Muscle of leg (tissue), 16 donors: ENCODE measurements at places on chromosomes 5 and 9. TPM values are rescaled to one million over a fixed set of nuclear protein-coding genes. Genes with fewer than 3 reads are reported as not detected.

- H3K27me3 ChIP-seq = no peaks in the 10 kb centered on the region
- no peak overlapping the region for H3K27ac ChIP-seq
- no peak for DNase-seq
- H3K4me3 ChIP-seq = no peak overlapping the region
- H3K4me1 ChIP-seq = peaks cover 2% of the 10 kb centered on the region
These were observed 238.2 kb downstream of the NR3C1 start for GRCh38 chr5:143165049-143165880.

DNA sequence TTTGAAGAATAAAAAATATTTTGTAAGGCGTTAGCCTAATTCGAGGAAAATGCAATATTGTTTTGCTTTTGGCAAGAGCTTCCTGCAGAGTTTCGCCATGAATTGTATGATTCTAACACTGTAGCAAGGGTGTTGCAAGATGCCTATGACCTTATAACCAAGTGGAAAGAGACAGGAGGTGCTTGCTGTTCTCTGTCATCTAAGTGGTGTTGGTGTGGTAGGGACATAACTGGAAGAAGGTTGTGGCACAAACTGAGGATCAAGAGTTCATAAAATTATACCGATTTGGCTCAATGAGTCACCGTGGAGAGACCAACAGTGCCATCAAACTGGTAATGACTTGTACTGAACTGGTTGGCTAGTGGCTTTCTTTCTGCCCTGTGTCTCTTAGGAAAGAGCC is 6.3 kb downstream of the STC2 start:
- H3K4me3 ChIP-seq = no peak overlapping the region
- peaks cover 62% of the 10 kb centered on the region for H3K4me1 ChIP-seq
- no peak overlapping the region for H3K27ac ChIP-seq
- H3K27me3 ChIP-seq = peaks cover 10% of the 10 kb centered on the region
- H3K36me3 ChIP-seq = peaks cover 30% of the 10 kb centered on the region
- no peak for DNase-seq

DNA sequence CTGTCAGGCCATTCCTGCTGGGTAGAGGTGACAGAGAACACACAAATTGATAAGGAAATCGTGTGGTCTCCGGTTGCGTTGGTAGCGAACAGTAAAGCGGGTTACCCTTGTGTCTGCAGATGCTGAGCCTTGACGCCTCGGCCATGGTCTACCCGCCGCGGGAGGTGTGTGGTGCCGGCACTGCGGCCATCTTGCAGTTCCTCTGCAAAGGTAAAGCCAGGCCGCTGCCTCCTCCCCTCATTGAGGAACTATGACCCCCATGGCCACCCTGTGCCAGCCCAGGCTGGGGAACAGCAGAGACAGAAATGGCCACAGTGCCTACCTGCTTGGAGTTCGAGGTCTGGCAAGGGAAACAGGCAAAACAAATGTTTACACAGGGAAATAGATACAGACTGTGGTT is 16.3 kb downstream of the LRSAM1 start:
- H3K27ac ChIP-seq = no peak overlapping the region
- no peak overlapping the region for H3K4me3 ChIP-seq
- no peak for DNase-seq
- peaks cover 39% of the 10 kb centered on the region for H3K36me3 ChIP-seq
- H3K4me1 ChIP-seq = peaks cover 6% of the 10 kb centered on the region
- no peaks in the 10 kb centered on the region for H3K27me3 ChIP-seq

Gene FBP1
- 0.53 TPM for total RNA-seq

Gene TAF1L
- total RNA-seq = under 0.01 TPM

Gene FBLL1
- 0.62 TPM for total RNA-seq

- no peaks in the 10 kb centered on the region for H3K27me3 ChIP-seq
- no peaks in the 10 kb centered on the region for H3K4me1 ChIP-seq
- no peak overlapping the region for H3K27ac ChIP-seq
- DNase-seq = no peak
- H3K4me3 ChIP-seq = no peak overlapping the region
These were observed 185.8 kb downstream of the CDK5RAP2 start for GRCh38 chr9:120394058-120394669.

DNA sequence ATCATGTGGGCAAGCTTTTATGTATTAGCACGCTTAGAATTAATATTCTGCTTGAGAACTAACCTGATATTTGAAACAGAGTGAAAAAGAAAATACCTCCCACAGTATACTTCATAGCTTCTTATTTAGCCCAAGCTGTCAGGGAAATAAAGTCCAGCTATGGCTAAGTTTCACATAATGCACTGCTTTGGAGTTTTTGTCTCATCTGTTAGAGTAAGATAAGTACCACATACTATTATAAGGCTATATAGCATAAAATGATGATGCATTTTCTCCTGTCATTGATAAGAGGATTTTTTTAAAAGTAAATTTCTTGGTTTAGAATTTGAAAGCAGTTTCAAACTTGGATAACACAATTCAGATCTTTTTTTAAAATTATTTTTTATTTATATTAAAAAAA is 2.4 kb upstream of the ANKDD1B start:
- DNase-seq = no peak
- peaks cover 5% of the 10 kb centered on the region for H3K4me1 ChIP-seq
- no peak overlapping the region for H3K4me3 ChIP-seq
- H3K27ac ChIP-seq = no peak overlapping the region
- no peaks in the 10 kb centered on the region for H3K36me3 ChIP-seq
- no peaks in the 10 kb centered on the region for H3K27me3 ChIP-seq

- no peaks in the 10 kb centered on the region for H3K4me1 ChIP-seq
- no peaks in the 10 kb centered on the region for H3K36me3 ChIP-seq
- peaks cover 37% of the 10 kb centered on the region for H3K27me3 ChIP-seq
- H3K27ac ChIP-seq = no peak overlapping the region
These were observed 192.0 kb upstream of the PPP1R26 start for GRCh38 chr9:135287627-135288026.

- H3K27me3 ChIP-seq = no peaks in the 10 kb centered on the region
- H3K4me1 ChIP-seq = no peaks in the 10 kb centered on the region
- no peak overlapping the region for H3K27ac ChIP-seq
- DNase-seq = no peak
These were observed 40.2 kb upstream of the IFNE start for GRCh38 chr9:21522348-21522747.

Gene JAKMIP2
- total RNA-seq = 2.0 TPM

DNA sequence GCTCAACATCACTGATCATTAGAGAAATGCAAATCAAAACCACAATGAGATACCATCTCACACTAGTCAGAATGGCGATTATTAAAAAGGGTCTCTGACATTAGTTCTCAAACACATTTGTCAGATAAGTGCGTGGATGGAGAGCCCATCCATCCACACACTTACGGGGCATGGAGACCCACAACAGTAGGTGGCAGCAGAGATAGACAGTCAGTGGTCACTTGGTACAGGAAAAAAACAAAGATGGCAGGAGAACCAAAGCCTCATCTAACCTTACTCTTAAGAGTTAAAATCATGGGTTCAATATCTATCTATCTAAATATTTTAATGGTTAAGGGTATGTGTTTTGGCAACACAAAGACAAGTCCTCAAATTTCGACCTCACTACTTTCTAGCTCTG is 1378.7 kb upstream of the C9orf72 start:
- H3K27me3 ChIP-seq = no peaks in the 10 kb centered on the region
- no peaks in the 10 kb centered on the region for H3K4me1 ChIP-seq
- DNase-seq = no peak
- no peaks in the 10 kb centered on the region for H3K36me3 ChIP-seq
- no peak overlapping the region for H3K27ac ChIP-seq
- H3K4me3 ChIP-seq = no peak overlapping the region

Gene SPATA31D4
- not detected for total RNA-seq

Gene PNPLA7
- 0.80 TPM for total RNA-seq

GRCh38 chr5:176675676-176676360 is 28.5 kb downstream of the TSPAN17 start:
- H3K36me3 ChIP-seq = no peaks in the 10 kb centered on the region
- H3K27ac ChIP-seq = no peak overlapping the region
- DNase-seq = no peak
- peaks cover 44% of the 10 kb centered on the region for H3K27me3 ChIP-seq

DNA sequence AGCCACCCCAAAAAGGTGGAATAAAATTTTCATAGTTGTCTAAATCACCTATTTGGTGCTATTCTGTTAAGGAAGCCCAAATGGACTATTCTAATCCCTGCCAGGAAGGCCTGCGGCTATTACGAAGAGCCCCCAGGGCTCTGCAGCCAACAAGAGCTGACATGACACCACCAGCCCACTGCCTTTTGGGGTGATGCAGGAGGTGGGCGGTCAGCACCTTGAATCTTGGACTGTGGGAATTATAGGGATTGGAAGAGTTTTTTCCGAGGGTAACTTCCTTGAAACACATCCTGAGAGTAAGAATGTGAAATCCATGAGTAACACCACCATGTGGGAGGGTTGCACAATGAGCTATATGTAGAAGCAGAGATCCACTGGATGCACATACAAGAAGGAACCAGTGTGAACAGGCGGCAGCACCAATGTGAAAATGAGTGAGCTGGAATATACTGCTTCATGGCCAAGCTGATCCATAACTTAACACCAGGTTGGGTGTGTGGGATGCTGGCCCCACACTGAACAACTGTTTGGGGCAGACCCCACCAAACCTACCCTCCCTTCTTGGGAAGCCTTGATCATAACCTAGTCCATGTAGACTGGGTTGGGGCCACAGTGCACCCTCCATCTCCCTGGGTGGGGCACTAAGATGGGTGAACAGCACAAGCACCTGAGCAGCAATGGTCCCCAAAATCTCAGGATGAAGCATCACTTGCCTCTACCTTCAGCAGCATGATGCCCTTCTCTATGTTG is 239.0 kb downstream of the FSTL4 start:
- H3K27me3 ChIP-seq = peaks cover 3% of the 10 kb centered on the region
- no peak overlapping the region for H3K4me3 ChIP-seq
- H3K4me1 ChIP-seq = peaks cover 43% of the 10 kb centered on the region
- no peak overlapping the region for H3K27ac ChIP-seq
- H3K36me3 ChIP-seq = no peaks in the 10 kb centered on the region

Gene MARCHF3
- total RNA-seq = 11.6 TPM

DNA sequence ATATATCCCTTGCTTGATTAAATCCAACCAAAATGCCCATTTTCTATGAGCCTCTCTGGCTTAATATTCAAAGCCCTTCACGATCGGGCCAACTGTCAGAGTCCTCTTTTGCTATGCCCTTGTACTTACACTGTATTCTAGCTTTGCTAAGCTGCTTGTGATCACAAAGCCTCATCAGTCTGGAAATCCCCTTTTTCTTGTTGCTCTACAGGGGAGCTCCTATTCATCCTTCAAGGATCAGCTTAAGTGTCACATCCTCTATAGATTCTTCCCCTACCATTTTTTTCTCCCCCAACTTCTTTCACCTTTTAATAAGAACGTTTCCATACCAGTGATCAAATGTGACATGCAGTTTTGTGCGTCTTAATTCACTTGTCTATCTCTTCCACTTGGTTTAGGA is 450.4 kb upstream of the CHD1 start:
- H3K36me3 ChIP-seq = no peaks in the 10 kb centered on the region
- H3K27me3 ChIP-seq = no peaks in the 10 kb centered on the region
- no peak overlapping the region for H3K4me3 ChIP-seq

DNA sequence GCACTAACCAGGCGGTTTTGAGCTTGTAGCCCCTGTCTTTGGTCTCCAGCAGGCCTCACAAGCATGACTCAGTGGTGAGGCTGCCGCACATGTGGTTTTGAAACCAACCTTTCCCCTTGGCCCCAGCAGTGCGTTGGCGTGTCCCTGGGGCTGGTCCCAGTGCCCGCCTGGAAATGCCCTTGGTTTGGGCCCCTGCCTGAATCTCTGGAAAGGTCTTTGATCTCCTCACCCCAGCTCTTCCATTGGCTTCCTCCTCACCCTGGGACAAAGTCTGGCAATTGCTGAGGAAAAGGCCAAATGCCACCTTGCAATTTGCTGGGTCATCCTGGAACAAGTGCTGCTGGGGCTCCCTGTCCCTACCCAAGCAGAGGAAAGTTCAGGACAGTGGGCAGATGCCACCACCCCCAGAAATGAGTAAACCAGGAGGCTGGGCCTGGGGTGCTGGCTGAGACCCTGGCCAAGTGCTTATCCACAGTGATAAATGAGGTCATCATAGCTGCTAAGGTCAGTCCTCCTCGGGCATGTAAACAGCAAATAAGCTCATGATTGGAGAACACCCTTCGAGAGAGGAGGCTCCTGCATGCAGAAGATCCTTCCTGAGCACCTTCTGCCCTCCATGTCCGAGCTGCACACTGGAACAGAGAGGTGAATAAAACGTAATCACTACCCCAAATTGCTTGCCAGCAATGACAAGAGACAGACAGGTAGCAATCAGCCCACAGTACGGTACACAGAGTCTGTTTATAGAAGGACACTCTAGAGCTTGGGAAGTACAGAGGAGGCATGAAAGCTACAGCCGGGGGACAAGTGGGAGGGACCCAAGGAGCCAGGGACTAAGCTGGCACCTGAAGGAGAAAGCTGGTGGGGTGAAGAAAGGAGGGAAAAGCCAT is 98.9 kb upstream of the CPEB4 start:
- no peak overlapping the region for H3K4me3 ChIP-seq
- H3K27me3 ChIP-seq = no peaks in the 10 kb centered on the region
- no peak overlapping the region for H3K27ac ChIP-seq
- no peak for DNase-seq
- peaks cover 9% of the 10 kb centered on the region for H3K4me1 ChIP-seq

- no peaks in the 10 kb centered on the region for H3K27me3 ChIP-seq
- no peak overlapping the region for H3K27ac ChIP-seq
- DNase-seq = no peak
- H3K4me3 ChIP-seq = no peak overlapping the region
- no peaks in the 10 kb centered on the region for H3K36me3 ChIP-seq
These were observed 76.1 kb upstream of the SH3PXD2B start for GRCh38 chr5:172530406-172530805.

DNA sequence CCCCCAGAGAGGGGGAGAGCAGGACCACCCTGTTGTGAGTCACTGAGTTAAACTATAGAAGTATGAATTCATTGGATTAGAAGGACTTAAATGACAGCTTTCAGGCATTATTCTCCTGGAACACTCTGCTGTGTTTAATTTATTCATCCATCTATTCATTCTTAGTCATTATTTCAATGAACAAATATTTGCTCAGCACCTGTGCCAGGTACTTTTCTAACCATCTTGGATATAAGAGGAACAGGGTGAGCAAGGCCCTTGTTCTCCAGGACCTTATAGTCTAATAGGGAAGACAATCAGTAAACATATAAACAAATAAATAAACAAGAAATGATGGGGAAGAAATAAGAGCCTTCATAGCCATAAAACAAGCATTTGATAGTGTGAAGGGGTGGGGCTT is 483.9 kb upstream of the BRINP1 start:
- DNase-seq = no peak
- no peaks in the 10 kb centered on the region for H3K36me3 ChIP-seq
- H3K4me3 ChIP-seq = no peak overlapping the region
- no peak overlapping the region for H3K27ac ChIP-seq

Gene FAM151B
- total RNA-seq = 5.7 TPM

Gene FABP6
- total RNA-seq = 0.09 TPM

GRCh38 chr9:99783799-99784198 is 37.9 kb upstream of the NR4A3 start:
- H3K4me3 ChIP-seq = no peak overlapping the region
- H3K36me3 ChIP-seq = no peaks in the 10 kb centered on the region
- no peaks in the 10 kb centered on the region for H3K4me1 ChIP-seq
- no peak overlapping the region for H3K27ac ChIP-seq
- no peaks in the 10 kb centered on the region for H3K27me3 ChIP-seq

Gene ASPN
- total RNA-seq = 473 TPM

Gene MYMK
- total RNA-seq = 23.0 TPM

- peak overlapping the region; percentile 65 for H3K27ac ChIP-seq
- DNase-seq = no peak
- H3K36me3 ChIP-seq = peaks cover 9% of the 10 kb centered on the region
These were observed 13.1 kb downstream of the NACC2 start for GRCh38 chr9:136081826-136082495.

GRCh38 chr5:138515556-138516245 is 27.3 kb downstream of the ETF1 start:
- no peaks in the 10 kb centered on the region for H3K27me3 ChIP-seq
- no peaks in the 10 kb centered on the region for H3K4me1 ChIP-seq
- H3K4me3 ChIP-seq = no peak overlapping the region
- H3K36me3 ChIP-seq = peaks cover 58% of the 10 kb centered on the region
- DNase-seq = no peak
